ENCODE measurements at places on chromosomes 12 and 14. TPM values are rescaled to one million over a fixed set of nuclear protein-coding genes. Genes with fewer than 3 reads are reported as not detected.

ACOT4 gene
- 4.2 TPM for polyA plus RNA-seq

GLS2 gene
- 3.0 TPM for polyA plus RNA-seq

AMN gene
- 17.4 TPM for polyA plus RNA-seq

FAM181A gene
- polyA plus RNA-seq: not detected

MARK3 gene
- polyA plus RNA-seq: 111 TPM

DNA sequence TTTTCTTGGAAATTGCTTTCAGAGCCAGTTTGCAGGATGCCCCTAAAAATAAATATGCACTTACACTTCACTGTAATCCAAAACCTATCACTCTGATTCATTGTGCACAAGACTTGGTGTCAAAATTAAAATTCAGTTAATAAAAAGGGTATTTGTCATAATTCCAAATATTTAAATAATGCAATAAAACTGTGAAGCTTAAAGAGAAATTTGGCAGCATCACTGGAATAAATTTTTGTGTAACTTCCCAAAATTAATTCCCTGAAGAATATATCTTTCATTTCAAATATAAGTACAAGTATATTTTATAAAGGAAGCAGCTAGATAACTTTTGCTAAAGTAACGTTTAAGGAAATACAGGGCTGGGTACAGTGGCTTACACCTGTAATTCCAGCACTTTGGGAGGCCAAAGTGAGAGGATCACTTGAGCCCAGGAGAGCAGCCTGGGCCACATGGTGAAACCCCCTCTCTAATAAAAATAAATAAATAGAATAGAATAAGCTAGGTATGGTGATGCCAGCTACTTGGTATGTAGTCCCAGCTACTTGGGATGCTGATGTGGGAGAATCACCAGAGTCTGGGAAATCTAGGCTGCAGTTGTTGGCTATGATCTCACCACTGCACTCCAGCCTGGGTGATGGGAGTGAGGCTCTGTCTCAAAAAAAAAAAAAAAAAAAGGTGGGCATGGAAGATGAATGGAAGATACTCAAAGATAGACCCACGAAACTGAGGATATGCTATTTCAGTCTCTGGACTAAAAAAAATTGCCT lies 233.8 kb downstream of the FBXL14 start:
- DNase-seq: no peak

- DNase-seq: no peak
These were observed 36.7 kb upstream of the PZP start for GRCh38 chr12:9244894-9245293.

GRCh38 chr12:21615431-21615830 lies 10.8 kb upstream of the GYS2 start:
- DNase-seq: no peak

- no peak for DNase-seq
These were observed 342.5 kb downstream of the TMEM132D start for GRCh38 chr12:129561304-129561703.

- no peak for DNase-seq
These were observed 13.7 kb downstream of the TNFRSF1A start for GRCh38 chr12:6328045-6328779.

GRCh38 chr12:9717070-9717925 lies 15.6 kb downstream of the CLECL1 start:
- no peak for DNase-seq

DNA sequence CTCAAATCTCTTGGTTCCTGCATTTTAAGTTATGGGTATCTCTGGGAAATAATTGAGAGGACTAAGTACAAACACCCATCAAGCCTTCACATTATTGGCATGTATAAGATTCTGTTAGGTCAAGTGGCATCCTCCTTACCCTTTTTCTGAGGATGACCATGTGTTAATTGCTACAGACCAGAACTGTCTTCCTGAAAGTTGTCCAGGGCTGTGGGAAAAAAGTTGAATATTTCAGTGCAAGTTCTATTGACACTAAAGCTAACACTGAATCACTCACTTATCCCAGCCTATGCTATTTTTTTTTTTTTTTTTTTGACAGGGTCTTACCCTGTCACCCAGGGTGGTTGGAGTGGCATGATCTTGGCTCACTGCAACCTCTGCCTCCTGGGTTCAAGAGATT lies 130.1 kb upstream of the HIF1A start:
- no peak for DNase-seq

- no peak for DNase-seq
These were observed 596 bp upstream of the ZBTB39 start for GRCh38 chr12:57006809-57007475.

- DNase-seq: no peak
These were observed 78.2 kb upstream of the OSBPL8 start for GRCh38 chr12:76637807-76638206.

GRCh38 chr12:116880213-116880816 lies 926 bp downstream of the HRK start:
- DNase-seq: no peak

- no peak for DNase-seq
These were observed 238.6 kb downstream of the ZFP36L1 start for GRCh38 chr14:68554231-68554630.
